Astrocyte (in vitro differentiated cells and primary cell): ENCODE measurements at places on chromosomes 6 and 20. TPM values are rescaled to one million over a fixed set of nuclear protein-coding genes. Genes with fewer than 3 reads are reported as not detected.
A peak's percentile ranks its signal among the peaks of the same experiment; 100 is the strongest.

BMP5 gene
- total RNA-seq = 0.19 and 0.50 TPM in 2 replicates

PTGIS gene
- 1.9 and 3.1 TPM in 2 replicates for total RNA-seq

SAPCD1 gene
- 0.72 and 1.2 TPM in 2 replicates for total RNA-seq

THBS2 gene
- 135 and 260 TPM in 2 replicates for total RNA-seq

GLP1R gene
- not detected in 2 replicates for total RNA-seq

HMGN4 gene
- total RNA-seq = 46.2 and 49.4 TPM in 2 replicates

DEFB124 gene
- total RNA-seq = not detected in 2 replicates

NKX2-4 gene
- total RNA-seq = not detected in 2 replicates

TMEM200A gene
- total RNA-seq = 14.9 and 17.3 TPM in 2 replicates

TENT5A gene
- 17.8 and 19.7 TPM in 2 replicates for total RNA-seq

MCCD1 gene
- total RNA-seq = not detected in 2 replicates

SALL4 gene
- 15.0 and 21.7 TPM in 2 replicates for total RNA-seq

EDN3 gene
- total RNA-seq = not detected in 2 replicates

- H3K4me3 ChIP-seq = no peak overlapping the region
- H3K36me3 ChIP-seq = no peaks in the 10 kb centered on the region
- peaks cover 6% of the 10 kb centered on the region for H3K4me1 ChIP-seq
- DNase-seq = peak; percentile 70
These were observed 9.3 kb upstream of the KCNK15 start for GRCh38 chr20:44736170-44737021.

DNA sequence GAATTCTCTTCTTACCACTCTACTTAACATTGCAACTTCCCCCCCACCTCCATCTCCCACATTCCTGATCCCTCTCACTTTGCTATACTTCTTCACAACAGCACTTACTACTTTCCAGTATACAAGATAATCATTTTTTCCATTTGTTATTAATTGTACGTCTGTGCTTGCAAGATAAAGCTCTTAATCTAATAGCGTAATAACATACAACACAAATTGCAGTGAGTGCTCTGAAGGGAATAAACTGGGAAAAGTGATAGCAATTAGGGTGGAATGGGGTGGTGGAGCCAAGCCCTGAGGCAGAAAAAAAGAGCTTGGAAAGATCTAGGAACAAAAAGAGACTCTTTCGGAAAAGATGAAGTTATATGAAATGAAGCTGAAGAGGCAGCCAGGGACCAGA, 8.5 kb downstream of the CGAS start:
- no peak for DNase-seq
- H3K36me3 ChIP-seq = no peaks in the 10 kb centered on the region
- H3K27ac ChIP-seq = no peak overlapping the region
- H3K4me1 ChIP-seq = no peaks in the 10 kb centered on the region
- H3K27me3 ChIP-seq = no peaks in the 10 kb centered on the region
- no peak overlapping the region for H3K4me3 ChIP-seq

- no peak overlapping the region for H3K27ac ChIP-seq
- no peak overlapping the region for H3K4me3 ChIP-seq
- DNase-seq = no peak
These were observed 33.2 kb downstream of the ADA start for GRCh38 chr20:44618318-44618731.

GRCh38 chr6:26024651-26025046, 62.0 kb downstream of the TRIM38 start:
- no peak overlapping the region for H3K4me3 ChIP-seq
- no peaks in the 10 kb centered on the region for H3K27me3 ChIP-seq
- H3K36me3 ChIP-seq = no peaks in the 10 kb centered on the region
- no peak for DNase-seq

DNA sequence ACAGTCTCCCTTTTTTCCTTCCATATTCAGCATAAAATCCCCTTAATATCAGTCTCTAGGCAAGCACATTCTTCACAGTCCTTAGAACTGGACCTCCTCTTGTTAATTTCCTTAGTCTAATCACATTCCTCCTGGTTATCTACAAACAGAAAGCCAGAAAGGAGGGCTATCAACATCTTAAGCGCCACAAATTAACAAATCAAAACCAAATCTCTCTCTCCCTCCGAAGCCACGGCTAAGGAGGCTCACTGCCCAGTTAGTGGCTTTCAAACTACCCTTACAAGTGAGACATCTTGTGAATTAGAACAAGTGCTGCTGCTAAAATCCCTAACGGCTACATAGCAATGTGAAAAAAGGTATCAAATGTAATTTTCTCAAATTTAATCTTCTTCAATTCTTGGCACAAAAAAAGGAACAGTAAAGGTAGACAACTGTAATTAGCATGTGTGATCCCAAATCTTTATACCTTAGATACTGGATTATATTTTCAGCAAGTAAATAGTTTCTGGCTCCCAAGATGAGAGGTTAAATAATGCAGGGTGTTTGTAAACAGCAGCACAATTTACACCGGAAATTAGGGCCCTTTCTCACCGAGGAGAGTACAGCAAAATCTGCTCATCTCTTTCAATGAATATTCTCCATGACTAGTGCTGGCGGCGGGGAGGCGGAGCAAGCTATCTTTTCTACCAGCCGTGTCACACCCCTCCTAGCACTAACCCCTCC, 1.4 kb upstream of the TRIM39 start:
- peak overlapping the region; percentile 96 for H3K4me3 ChIP-seq
- peak; percentile 37 for DNase-seq
- H3K27ac ChIP-seq = peak overlapping the region; percentile 92
- peaks cover 6% of the 10 kb centered on the region for H3K36me3 ChIP-seq
- H3K4me1 ChIP-seq = peaks cover 35% of the 10 kb centered on the region
- H3K27me3 ChIP-seq = no peaks in the 10 kb centered on the region

- H3K4me1 ChIP-seq = no peaks in the 10 kb centered on the region
- no peak overlapping the region for H3K4me3 ChIP-seq
- no peaks in the 10 kb centered on the region for H3K27me3 ChIP-seq
- H3K27ac ChIP-seq = no peak overlapping the region
- no peaks in the 10 kb centered on the region for H3K36me3 ChIP-seq
- DNase-seq = no peak
These were observed 50.9 kb downstream of the PLCB4 start for GRCh38 chr20:9119776-9120175.

DNA sequence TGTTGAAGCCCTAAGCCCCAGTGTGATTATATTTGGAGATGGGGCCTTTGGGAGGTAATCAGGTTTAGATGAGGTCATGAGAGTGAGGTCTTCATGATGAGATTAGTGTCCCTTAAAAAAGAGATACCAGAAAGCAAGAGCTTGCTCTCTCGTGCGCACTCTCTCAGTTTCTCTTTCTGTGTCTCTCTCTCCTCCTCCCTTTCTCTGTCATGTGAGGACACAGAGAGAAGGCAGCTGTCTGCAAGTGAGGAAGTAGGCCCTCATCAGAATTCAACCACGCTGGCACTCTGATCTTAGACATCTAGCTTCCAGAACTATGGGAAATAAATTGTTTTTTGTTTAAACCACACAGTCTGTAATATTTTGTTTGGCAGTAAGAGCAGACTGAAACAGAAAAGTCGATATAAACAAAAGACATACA, 180.5 kb downstream of the IBTK start:
- H3K36me3 ChIP-seq = no peaks in the 10 kb centered on the region
- H3K4me3 ChIP-seq = no peak overlapping the region
- no peaks in the 10 kb centered on the region for H3K27me3 ChIP-seq
- no peak for DNase-seq
- H3K27ac ChIP-seq = no peak overlapping the region

DNA sequence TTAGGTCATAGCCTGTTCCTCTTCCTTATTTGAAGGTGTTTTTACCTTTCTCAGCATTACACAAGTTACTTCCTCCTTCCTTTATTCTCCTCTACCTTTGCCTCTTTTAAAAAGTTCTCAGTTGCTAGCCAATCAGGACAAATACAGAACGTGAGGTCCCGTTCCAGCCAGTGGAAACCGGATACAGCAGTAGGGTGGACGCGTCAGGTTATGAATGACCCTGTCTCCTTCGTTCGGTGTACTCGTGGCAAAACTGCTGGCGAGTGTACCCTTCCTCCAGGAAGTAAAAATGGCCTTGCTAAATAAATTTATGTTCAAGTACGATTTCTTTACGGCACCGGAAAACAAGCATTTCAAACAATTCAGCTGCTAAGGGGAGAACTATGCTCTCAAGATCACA, 77.0 kb upstream of the MLN start:
- peaks cover 4% of the 10 kb centered on the region for H3K27me3 ChIP-seq
- H3K27ac ChIP-seq = no peak overlapping the region
- DNase-seq = no peak
- no peaks in the 10 kb centered on the region for H3K36me3 ChIP-seq

DNA sequence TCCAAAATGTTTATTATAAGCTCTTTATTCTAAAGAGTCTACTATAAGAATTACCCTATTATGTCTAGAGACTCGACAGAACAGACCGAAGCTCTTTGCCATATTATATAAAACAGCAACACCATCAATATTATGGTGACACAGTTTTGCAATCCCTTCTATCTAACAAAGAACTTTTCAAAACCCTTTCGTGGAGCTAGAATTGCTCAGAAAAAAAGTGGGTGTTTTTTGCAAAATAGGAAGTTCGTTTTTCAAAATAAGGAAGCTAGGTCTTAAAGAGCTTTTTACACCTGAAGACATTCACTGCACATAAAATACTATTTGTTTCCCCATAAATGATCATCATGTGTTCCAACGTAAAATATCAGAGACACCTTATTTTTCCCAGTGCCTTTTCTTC, 240.0 kb downstream of the FOXC1 start:
- no peak overlapping the region for H3K27ac ChIP-seq
- no peak overlapping the region for H3K4me3 ChIP-seq
- H3K4me1 ChIP-seq = no peaks in the 10 kb centered on the region

DNA sequence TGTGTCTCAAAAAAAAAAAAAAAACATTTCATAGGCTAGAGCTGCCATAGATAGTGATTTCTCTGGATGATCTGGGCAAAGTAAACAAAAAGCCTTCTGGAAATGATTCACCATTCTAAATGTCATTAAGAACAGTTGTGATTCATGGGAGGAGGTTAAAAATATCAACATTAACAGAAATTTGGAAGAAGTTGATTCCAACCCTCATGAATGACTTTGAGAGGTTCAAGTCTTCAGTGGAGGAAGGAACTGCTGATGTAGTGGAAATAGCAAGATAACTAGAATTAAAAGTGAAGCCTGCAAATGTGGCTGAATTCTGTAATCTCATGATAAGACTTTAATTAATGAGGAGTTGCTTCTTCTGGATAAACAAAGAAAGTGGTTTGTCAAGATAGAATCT, 26.8 kb upstream of the MMP24 start:
- H3K27me3 ChIP-seq = no peaks in the 10 kb centered on the region
- no peaks in the 10 kb centered on the region for H3K36me3 ChIP-seq
- peak; percentile 48 for DNase-seq
- peak overlapping the region; percentile 16 for H3K27ac ChIP-seq
- H3K4me1 ChIP-seq = no peaks in the 10 kb centered on the region

- H3K27ac ChIP-seq = no peak overlapping the region
- no peak overlapping the region for H3K4me3 ChIP-seq
- no peak for DNase-seq
- no peaks in the 10 kb centered on the region for H3K36me3 ChIP-seq
These were observed 262.8 kb downstream of the FARS2 start for GRCh38 chr6:5524110-5524509.

- no peaks in the 10 kb centered on the region for H3K4me1 ChIP-seq
- no peak for DNase-seq
- no peak overlapping the region for H3K4me3 ChIP-seq
- no peaks in the 10 kb centered on the region for H3K36me3 ChIP-seq
- H3K27ac ChIP-seq = no peak overlapping the region
These were observed 131.5 kb upstream of the F13A1 start for GRCh38 chr6:6452002-6452401.

DNA sequence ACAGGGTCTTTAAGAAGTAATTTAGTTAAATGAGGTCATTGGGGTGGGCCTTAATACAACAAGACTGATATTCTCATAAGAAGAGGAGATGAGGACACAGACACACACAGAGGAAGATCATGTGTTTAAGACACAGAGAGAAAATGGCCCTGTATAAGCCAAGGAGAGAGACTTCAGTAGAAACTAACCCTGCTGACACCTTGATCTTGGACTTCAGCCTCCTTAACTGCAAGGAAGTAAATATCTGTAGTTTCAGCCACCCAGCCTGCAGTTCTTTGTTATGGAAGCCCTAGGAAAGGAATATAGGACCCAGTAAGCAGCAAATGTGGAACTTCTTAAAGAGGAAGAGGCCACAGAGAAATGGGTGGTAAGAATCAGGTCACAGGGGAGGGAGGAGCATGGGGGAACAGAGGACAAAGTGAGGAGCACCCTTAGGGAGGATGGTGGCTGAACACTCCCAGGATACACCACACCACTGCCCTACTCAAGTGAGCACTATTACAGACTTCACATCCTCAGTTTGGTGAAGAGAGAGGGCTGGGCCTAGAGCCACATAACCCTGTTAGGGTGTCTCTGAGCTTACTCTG, 762 bp downstream of the SIRPB1 start:
- H3K4me3 ChIP-seq = no peak overlapping the region
- no peaks in the 10 kb centered on the region for H3K27me3 ChIP-seq
- H3K36me3 ChIP-seq = no peaks in the 10 kb centered on the region
- H3K27ac ChIP-seq = no peak overlapping the region

DNA sequence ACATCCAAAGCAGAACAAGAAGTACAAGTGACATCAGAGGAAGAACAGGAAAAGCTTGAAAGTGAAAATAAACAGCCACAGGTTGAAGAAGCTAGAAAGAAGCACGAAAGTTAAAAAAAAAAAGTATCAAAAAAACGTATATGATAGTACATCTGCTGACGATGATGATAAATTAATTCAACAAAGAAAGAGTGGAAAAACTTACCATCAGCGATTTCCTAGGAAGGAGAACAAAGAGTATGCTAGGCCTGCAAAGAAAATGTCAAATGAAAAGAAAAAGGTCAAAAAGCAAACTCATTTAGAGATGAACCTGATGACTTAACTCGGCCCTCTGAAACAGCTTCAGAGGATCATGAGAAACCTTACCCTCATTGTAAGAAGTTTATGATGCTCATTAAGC, 3.7 kb downstream of the SAYSD1 start:
- peaks cover 4% of the 10 kb centered on the region for H3K36me3 ChIP-seq
- peaks cover 3% of the 10 kb centered on the region for H3K4me1 ChIP-seq
- no peak overlapping the region for H3K27ac ChIP-seq
- no peaks in the 10 kb centered on the region for H3K27me3 ChIP-seq
- H3K4me3 ChIP-seq = no peak overlapping the region

- no peaks in the 10 kb centered on the region for H3K36me3 ChIP-seq
- DNase-seq = peak; percentile 62
These were observed at the start of gene PRDM1 for GRCh38 chr6:106085984-106086813. Gene PRDM1, plus strand, starts transcription at chr6:106086336. Its CDS starts 218 bp downstream, at chr6:106086554.

- peaks cover 4% of the 10 kb centered on the region for H3K4me1 ChIP-seq
- H3K4me3 ChIP-seq = no peak overlapping the region
These were observed 26.8 kb upstream of the TMEM217 start for GRCh38 chr6:37284781-37285180.

DNA sequence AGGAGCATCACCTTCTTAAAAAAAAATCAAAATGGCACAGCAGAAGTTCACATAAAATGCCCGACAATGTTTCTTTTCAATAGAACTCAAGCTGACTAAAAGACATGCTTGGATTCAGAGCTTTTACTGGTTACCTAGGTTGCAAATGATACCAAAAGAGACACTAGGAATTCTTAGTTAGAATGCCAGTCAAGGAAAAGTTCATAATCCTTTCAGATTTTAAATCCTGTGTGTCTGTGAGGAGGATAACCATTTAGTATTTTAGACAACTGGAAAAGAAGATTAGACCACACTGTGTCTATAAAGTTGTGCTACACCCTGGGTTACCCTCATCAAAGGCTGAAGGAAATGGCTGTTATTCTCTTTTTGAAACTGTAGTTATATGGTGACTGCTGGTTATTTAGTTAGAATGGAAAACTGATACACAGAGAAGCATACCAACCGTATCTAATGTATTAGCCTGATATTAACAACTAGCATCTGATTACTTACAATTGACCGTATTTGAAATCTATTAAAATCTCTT, 139.5 kb downstream of the GJA10 start:
- no peak for DNase-seq
- no peak overlapping the region for H3K27ac ChIP-seq
- no peak overlapping the region for H3K4me3 ChIP-seq
- no peaks in the 10 kb centered on the region for H3K27me3 ChIP-seq
- H3K4me1 ChIP-seq = no peaks in the 10 kb centered on the region
